ENCODE measurements at places on chromosomes 7 and 10.

DNA sequence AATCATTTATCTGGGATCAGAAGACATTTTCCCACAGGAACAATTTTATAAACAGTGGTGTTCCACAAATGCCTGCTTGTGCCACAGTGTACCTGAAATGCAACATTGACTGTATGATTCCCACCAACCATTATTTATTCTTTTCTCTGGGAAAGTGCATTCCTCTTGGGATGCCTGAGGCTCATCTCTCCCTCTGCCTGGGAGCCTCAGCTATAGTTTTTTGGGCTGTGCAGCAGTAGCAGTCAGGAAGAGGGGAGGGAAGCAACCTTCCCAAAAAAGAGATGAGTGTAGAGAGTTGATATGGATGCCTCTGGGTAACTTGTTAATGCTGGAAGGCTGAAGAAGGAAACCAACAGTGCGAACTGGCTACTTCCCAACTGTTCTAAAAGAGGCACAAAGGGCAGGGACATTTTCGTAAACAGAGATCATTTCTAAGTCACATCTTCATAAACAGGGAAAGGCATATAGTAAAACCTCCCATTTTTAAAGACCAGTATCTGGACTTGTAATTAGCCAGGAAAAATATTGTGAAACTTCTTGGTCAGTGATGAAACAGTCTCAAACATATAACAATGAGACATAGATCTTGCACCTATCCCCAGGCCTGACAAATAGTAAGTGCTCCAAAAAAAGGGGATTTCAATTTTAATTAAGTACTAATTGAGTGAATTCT is 1.4 kb upstream of the CALD1 start:
- no peak for DNase-seq

DNA sequence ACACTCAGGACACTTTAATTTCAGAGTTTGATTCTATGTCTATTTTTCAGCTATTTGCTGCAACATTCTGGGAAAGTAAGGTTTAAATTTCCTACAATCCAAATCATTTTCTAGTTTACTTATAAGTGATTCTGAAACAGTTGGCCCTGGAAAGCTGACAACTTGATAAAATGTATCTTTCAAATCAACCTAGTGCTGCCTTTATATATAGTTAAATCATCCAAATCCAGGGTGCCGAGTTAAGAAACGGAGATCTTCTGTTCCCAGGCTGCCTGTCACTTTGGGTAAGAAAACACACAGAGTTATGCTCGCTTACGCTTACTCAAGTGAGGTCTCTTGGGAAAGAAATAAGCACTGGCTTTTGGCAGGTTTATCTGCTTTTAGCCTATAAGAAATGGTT is 175.0 kb downstream of the POU6F2 start:
- DNase-seq: no peak

DNA sequence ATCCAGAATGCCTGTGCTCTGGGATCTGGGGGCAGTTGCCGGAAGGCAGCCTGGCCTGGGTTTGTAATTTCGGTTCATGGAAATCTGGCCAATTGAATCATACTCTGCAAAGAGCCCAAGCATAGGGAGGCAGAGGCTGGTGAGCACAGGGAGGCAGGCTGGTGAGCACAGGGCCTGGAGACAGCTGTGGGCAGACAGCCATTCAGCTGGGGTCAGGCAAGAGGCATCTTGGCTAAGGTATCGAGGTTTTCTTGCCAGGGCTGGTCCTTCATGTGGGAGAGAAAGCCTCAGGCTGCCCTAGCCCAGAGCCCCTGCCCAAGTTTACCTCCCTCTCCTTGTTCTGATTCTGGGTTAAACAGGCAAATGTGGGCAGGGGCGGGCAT is 63.7 kb upstream of the BAIAP2L1 start:
- no peak for DNase-seq

DNA sequence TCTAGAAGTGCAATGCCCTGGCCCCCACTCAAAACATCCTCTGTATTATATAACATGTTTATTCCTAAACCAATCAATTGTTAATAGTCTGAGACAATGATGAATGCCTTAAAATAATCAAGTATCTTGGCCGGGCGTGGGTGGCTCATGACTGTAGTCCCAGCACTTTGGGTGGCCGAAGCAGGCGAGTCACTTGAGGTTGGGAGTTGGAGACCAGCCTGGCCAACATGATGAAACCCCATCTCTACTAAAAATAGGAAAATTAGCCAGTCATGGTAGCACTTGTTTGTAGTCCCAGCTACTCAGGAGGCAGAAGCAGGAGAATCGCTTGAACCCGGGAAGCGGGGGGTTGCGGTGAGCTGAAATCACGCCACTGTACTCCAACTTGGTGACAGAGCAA is 29.4 kb upstream of the CACNA2D1 start:
- no peak for DNase-seq

DNA sequence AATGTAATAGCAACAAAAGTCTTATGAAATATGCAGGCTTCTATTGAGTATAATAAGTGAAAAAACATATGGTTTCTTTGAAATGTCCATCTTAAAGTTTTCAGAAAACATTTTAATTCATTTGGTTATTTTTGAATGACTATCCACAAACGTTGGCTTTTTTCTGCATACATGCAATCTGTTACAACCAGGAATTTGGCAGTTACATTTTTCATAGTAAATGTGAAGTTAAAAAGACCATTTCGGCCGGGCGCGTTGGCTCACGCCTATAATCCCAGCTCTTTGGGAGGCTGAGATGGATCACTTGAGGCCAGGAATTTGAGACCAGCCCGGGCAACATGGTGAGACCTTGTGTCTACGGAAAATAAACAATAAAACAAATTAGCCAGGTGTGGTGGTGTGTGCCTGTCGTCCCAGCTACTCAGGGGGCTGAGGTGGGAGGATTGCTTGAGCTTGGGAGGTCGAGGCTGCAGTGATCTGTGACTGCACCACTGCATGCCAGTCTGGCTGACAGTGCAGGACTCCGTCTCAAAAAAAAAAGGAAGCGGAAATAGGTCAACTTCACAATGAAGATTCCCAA is 73.9 kb upstream of the NMT2 start:
- no peak for DNase-seq

- DNase-seq: no peak
Measured at GRCh38 chr7:140597428-140597949, 43.1 kb downstream of the DENND2A start.

DNA sequence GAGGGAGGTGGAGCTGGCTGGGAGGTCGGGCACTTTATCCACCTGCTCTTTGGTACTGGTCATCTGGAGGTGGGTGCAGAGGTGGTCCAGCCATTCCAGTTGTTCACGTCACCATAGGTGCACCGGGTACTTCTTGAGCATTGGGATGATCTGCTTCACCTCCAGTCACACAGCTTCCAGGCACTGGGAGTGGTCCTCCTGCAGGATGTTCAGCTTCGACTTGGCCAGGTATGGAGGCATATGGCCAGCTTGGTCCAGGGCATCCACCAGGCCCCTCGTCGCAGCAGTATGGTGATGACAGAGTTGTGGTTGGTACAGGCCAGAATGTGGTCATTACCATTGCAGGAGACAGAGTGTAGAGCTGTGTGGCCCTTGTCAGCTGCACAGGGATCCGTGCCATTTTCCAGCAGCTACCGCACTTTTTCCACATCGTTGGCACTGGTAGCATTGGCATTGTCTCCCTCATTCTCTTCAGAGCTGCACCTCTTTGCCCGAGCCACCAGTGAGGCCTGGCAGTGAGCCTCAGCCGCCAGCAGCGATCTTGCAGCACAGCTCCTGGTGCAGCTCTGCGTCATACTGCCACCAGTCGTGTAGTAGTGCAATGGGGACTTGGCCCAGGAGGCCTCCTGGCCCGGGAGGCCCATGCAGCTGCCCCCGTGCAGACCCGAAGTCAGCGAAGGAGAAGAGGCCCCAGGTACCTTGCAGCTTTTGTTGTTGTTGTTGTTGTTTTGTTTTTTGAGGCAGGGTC is 150.9 kb downstream of the ZNF22 start:
- DNase-seq: no peak

DNA sequence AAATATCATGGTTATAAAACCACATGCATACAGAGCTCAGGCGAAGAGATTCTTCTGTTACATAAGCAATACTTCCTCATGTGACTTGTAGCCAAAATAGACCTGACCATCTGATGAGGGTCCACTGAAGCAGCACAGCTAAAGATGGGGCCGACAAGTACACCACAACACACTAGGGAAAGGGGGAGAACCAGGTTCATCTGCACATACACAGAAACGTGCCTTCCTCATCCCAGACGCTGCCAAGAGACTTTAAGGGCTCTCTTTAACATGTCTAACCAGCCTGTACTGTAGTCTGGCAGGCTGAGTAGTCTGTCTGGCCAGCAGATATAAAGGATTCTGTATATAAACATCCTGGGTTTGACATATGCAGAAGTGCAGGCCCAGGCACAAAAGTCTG is 30.3 kb downstream of the ERCC6 start:
- DNase-seq: no peak

Data from islet precursor cell (in vitro differentiated cells).